ENCODE measurements at places on chromosomes 2 and 18.

- no peak for DNase-seq
Measured at GRCh38 chr2:200077210-200077650, 121.8 kb downstream of the MAIP1 start.

DNA sequence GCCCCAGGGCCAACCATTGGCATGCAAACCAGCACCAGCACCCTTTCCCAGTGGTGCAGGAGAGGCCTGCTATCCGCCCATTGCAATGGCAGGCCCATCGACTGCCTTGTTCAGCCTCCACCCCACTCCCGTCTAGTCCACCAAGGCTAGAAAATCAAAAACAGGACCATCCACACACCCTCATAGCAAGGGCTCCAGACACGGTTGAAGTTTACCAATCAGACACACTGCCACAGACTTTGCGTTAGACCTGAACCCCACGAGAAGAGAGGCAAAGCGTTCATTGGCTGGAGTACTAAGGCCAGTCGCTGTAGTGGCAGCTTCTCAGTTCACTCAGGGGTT lies 95.3 kb upstream of the TEX51 start:
- no peak for DNase-seq

- DNase-seq, result no peak
Measured at GRCh38 chr18:54531402-54532065, 59.5 kb upstream of the DYNAP start.

DNA sequence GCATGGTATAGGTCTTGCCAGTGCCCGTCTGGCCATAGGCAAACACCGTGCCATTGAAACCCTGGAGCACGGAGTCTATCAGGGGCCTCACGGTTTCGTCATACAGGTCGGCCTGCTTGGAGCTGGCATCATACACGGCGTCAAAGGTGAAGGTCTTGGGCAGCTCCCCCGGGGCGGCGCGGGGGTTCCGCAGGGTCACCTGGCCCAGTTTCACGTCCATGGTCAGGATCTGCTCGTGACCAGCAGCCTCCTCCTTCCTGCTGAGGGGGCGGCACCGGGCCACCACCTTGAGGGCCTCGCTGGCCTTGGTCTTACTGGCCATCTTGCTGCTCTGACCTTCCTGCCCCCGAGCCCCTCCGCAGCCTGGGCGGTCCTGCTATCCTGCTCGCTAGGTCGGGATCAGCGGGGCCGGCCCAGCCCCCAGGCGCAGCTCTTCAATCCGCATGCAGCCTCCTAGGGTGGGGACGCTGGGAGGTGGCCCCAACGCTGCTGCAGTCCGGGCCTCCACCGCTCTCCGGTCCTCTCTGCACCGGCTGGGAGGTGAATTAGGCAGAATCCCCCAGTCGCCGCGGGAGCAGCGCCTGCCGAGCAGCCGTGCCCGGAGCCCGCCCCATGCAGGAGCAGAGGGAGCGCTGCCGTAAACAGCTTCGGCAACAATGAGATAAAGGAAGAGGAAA lies 563 bp downstream of the KIF3C start:
- DNase-seq, result no peak

- no peak for DNase-seq
Measured at GRCh38 chr2:40401896-40402295, 50.0 kb downstream of the SLC8A1 start.

DNA sequence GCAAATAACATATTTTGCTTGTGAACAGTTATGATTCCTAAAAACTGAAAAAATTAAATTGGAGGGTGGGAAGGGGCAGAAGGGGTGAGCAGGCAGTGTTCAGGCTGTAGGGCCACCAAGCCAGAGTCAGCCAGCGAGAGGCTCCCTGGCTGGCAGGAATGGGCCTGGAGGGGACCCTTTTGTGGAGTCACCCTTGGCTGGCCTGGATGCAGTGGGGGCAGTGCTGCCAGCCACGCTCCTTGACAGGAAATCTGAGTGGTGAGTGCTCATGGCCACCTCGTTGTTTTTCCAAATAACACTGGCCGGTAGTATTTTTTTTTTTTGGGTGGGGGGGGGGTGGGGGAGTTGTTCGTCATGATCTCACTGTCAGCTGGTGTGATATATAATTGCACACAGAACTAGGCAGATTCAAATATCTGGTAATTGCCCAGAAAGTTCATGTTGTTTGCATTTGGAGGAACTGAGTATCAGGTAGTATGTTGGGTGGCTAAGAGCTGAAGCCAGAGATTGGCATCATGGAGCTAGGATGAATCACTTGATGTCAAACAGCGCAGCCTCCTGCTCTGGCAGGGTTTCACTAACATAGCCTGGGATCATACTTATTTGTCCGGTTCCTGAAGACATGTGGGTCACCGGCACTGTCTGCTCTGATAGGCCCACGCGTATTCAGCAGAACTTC lies 160.0 kb downstream of the PTGR3 start:
- no peak for DNase-seq

DNA sequence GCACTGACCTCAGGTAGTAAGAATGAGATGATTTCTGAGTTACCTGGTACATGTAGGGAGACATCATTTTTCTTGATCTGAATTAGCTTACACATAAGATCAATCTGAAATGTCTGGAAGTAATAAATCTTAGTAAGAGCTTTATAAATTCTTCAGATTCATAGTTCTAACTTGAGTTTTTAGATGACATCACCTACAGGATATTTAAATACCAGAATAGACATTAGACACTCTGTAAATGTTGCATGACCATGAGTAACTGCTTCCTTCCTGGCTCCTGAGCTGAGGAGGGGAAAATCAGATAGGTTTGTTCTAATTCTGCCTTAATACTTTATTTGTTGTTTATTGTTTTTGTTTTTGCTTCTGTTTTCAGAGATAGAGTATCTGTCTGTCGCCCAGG lies 181.8 kb downstream of the PHLPP1 start:
- no peak for DNase-seq

- no peak for DNase-seq
Measured at GRCh38 chr2:66189553-66189952, 245.4 kb upstream of the MEIS1 start.

DNA sequence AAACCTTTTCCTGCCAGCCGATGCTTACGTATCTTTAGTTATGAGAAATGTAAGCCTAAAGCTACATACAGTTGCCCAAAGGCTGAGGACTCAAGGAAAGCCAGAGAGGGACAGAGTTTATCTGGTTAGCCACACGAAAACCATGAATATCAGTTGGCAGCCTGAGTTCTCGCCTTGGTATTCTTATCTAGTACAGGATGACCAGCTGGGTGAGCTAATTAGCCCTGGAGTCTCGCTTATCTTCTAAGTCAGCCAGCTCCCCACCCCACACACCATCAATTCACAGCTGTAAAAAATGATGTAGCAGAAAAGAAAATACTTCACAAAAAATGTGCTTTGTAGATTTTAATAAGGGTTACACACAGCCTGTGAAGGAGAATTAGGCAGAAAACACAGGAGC lies 617.5 kb upstream of the SOX11 start:
- DNase-seq, result no peak

DNA sequence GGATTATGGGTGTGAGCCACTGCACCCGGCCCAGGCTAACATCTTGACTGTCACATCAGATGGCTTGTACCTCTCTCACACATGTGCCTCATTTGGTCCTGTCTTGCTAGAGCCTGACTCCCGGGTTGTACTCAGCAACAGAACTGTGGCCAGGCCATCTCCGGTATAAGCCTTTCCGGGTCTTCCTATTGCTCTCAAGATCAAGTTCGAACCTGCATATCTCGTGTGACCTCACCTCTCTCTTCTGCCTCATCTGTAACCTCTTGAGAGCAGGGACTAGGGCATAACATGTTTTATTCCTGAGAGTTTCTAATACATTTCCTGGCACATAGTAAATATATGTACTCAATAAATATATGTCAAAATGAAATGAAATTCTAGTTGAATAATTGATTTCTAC lies 114.0 kb downstream of the ACAA2 start:
- no peak for DNase-seq

GRCh38 chr2:200778038-200778437 lies 33.7 kb upstream of the BZW1 start:
- DNase-seq, result no peak

GRCh38 chr2:9770308-9771100 lies 72.8 kb upstream of the TAF1B start:
- DNase-seq, result peak; percentile 25

DNA sequence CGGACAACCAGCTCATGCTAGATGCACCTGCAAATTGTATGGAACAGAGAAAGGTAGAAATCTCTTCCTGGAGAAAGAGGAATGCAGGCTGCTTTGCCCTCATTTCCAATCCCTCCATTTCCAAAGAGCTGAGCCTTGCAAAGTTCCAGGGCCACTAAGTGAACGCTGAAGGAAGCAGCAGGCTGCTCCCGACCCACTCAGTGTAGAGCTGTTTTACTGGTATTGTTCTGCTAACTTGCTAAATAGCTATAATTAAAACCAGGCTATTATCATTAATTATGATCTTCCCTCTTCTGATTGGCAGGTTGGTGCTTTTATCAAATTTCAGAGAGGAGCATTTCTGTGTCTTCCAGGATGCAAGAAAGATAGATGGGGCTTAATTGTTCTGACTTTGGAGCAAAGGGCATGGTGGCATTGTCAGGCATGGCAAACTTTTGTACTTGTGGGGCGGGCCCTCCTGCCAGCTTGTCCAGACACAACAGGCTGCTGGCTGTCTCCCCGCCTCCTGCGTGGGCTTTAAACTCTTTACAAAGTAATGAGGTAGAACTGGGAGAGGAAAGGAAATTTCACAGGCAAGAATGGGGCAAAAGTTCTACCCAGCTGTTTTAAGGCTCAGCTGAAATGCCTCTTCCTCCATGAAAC lies 40.2 kb downstream of the ALK start:
- DNase-seq, result no peak

DNA sequence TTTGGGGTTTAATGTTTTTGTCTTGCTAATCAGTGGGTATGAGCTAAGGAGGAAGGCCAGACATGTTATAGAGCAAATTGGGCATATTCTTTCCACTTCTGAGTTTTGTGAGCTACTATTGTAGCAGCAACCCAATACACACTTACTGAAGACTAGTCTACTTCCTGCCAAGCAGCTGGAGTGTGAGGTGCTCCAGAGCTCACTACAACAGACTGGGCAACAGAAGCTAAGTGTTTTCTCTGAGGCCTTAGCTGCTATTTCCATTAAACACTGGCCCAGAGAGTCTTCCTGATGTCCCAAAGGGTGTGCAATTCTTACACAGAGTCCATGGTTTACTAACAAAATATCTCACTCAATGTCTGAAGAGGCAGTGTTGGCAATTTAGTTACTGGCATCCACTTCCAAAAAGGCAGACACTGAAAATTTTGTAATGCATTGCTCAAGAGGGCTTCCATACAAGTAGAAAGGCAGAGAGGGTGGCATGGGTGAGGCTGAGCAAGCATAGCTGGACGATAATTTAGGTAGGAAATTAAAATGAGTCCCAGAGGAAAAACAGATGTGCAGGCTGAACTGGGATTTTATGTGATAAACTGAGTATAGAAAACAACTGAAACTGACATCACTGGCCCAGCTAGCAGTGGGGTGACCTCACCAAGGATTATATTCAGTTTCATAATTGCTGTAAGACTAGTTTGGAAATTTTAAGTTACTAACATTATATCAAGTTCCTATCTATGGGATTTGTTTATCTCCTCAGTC lies 68.6 kb downstream of the ZC3H6 start:
- no peak for DNase-seq

- no peak for DNase-seq
Measured at GRCh38 chr2:210224591-210224940, 681 bp downstream of the ACADL start.

GRCh38 chr18:495017-495416 lies 5.5 kb downstream of the COLEC12 start:
- DNase-seq, result no peak

DNA sequence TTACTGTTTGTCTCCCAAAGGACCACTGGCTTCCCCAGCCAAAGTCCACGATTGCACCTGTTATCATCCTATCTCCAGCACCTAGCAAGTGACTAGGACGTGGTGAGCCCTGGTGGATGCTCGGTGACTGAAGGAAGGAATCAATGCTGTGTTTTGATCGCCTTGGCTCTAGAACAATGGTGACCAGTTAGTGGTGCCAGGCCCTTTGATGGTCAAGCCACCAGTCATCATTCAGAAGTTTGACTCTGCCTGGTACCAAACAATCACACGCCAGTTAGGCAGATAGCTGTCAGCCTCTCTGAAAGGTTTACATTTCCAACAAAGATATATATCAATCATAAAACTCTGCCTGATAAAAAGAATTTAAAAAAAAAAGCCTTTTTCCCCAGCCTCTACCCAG lies 244.1 kb downstream of the SH3BP4 start:
- no peak for DNase-seq

GRCh38 chr2:216389570-216389969 lies 17.3 kb upstream of the MARCHF4 start:
- no peak for DNase-seq

- no peak for DNase-seq
Measured at GRCh38 chr2:169823996-169824372, 721 bp downstream of the METTL5 start.
